ENCODE measurements at places on chromosomes 11 and 22. TPM values are rescaled to one million over a fixed set of nuclear protein-coding genes. Genes with fewer than 3 reads are reported as not detected.

CNGA4 gene
- under 0.01 TPM for total RNA-seq

PRRG4 gene
- 0.12 TPM for total RNA-seq

SLC7A4 gene
- 0.22 TPM for total RNA-seq

SLC22A6 gene
- not detected for total RNA-seq

OR2AT4 gene
- not detected for total RNA-seq

FAM83F gene
- under 0.01 TPM for total RNA-seq

B3GAT1 gene
- not detected for total RNA-seq

RIMBP3B gene
- 0.11 TPM for total RNA-seq

SCT gene
- not detected for total RNA-seq

OR5T3 gene
- not detected for total RNA-seq

OR4C13 gene
- total RNA-seq = not detected

OR8D4 gene
- total RNA-seq = not detected

DYNC2H1 gene
- total RNA-seq = 91.6 TPM

CHCHD10 gene
- 1.00 TPM for total RNA-seq

DDIAS gene
- total RNA-seq = 3.1 TPM

OR51I1 gene
- total RNA-seq = 0.11 TPM

Measured in uterine smooth muscle cell (primary cell).